ENCODE measurements at places on chromosomes 2 and 18.

GRCh38 chr2:41736105-41736567 is 311.7 kb upstream of the PKDCC start:
- no peak for DNase-seq

GRCh38 chr2:5666798-5667197 is 25.4 kb upstream of the SOX11 start:
- no peak for DNase-seq

DNA sequence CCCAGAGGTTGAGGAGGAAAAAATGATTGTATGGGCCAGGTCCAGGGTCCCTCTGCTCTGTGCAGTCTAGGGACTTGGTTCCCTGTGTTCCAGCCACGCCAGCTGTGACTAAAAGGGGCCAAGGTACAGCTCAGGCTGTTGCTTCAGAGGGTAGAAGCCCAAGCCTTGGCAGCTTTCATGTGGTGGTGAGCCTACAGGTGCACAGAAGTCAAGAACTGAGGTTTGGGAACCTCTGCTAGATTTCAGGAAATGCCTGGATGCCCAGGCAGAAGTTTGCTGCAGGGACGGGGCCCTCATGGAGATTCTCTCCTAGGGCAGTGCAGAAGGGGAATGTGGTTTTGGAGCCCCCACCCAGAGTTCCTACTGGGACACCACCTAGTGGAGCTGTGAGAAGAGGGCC is 10.6 kb upstream of the MBP start:
- no peak for DNase-seq

GRCh38 chr18:5603153-5603552 is 59.4 kb upstream of the EPB41L3 start:
- no peak for DNase-seq

DNA sequence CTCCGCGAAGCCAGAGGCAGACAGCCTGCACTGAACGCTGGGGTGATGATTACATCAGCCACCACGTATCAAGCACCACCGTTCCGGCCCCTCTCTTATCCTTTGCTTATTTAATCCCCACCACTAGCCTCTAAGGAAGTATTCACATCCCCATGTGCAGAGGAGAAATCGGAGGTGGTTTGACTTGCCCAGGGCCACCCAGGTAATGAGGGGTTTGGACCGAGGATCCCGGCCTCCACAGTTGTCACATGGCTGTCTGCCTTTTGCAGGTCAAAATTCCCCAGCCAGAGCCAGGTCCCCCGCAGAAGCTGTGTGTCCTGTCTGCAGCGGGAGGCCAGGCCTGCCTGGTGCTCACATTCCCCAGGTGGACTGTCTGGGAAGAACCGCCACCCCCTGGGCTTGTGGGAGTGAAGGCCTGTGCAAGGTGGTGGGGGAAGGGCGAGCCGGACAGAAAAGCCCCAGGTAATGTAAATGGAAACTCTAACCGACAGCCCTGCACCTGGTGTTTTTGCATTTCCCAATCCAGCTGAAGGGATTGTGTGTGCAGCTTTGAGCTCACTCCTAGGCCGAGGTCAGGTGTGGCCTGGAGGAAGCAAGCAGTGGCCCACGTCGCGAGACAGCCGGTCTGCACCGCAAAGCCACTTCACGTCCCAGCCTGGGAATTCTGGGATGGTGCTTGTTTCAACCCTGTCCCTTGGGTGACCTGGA is 108.5 kb upstream of the ID2 start:
- DNase-seq, result no peak

- DNase-seq, result no peak
Measured at GRCh38 chr2:201925056-201925455, 108.6 kb upstream of the FZD7 start.

DNA sequence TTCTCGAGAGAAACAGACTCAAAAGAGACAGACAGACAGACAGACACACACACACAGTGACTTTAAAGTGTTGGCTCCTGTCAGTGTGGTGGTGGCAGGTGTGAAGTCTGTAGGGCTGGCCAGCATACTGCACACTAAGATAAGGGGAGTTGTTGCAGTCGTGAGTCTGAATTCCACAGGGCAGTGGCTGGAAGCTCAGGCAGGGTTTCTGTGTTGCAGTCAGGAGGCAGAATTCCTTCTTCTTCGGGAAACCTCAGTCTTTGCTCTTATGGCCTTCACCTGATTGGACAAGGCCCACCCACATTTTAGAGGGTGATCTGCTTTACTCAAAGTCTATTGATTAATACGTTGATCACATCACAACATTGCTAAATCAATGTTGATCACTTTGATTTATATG is 478.4 kb upstream of the HS6ST1 start:
- no peak for DNase-seq

DNA sequence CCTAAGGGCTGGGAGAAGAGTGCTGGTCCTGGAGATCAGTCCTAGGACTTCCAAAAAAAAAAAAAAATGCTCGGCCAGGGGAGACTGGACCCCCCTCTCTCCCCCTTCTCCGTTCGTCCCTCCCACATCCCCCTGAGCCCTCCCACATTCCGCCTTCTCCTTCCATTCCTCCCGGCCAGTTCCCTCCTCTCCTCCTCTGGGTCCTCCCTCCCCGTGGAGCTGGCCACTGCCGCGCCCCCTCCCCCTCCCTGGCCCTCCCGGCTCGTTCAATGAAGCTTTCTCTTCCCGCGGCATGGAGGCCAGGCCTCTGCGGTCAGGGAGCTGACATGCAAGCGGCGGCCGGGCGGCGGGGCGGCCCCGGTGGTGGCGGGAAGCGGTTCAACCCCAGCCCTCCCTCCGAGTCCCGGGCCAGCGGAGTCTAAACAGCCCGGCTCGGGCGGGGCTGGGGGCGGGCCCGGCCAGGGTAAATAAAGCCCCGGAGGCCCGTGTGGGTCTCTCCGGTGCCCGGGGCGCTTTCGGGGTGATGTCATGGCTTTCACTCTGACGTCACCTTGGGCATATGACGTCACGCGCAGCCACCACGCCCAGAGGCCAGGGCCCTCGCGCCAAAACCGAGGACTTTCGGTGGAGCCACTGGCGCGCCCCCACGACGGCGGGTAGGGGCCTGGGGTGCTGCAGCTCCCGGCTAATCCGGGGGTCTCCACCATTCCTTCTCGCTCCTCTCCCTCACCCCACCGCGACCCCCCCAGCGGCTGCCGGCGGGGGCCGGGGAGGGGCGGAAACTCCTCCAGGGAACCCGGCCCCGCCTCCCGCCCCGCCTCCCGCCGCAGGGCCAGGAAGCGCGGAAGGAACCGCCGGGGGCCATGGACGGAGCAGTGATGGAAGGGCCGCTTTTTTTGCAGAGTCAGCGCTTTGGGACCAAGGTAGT is at the start of the genes DOK1 and LOXL3:
TSS of gene DOK1 (plus strand) at position 829 of the 928 bp plus-strand sequence. CDS start at position 864, 35 bp downstream.
TSS of gene LOXL3 (minus strand) at position 51 of the 928 bp plus-strand sequence. CDS start 1,308 bp downstream, outside the sequence.
- DNase-seq, result peak; percentile 67

- DNase-seq, result no peak
Measured at GRCh38 chr2:66813525-66813924, 378.6 kb downstream of the MEIS1 start.

- DNase-seq, result no peak
Measured at GRCh38 chr2:100059638-100060037, 82.8 kb downstream of the AFF3 start.

DNA sequence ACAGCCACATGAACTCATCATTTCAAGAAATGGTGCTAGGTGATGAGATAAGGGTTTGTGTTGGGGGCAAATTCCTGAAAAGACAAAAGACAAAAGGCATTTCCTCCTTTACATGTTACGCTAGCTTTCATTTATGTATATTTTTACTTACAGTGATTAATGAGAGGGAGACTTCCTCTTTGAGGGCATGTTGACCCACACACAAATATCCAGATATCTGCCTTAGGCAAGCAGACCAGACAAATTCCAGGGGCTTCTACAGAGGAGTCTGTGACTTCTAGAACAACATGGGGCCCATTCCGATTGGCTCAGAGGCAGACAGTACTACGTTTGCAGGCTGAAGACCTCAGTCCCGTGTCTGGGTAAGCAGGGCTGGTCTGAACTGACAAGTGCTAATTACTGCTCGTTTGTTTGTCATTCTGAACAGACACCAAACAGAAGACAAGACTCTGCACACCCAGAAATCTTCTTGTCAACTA is 74.8 kb upstream of the ST6GAL2 start:
- no peak for DNase-seq

- no peak for DNase-seq
Measured at GRCh38 chr2:31192396-31192795, 24.9 kb downstream of the CAPN14 start.

GRCh38 chr2:85420536-85421259 is 2.2 kb downstream of the SH2D6 start:
- peak; percentile 87 for DNase-seq

GRCh38 chr2:178579006-178579405 is 98.7 kb downstream of the PLEKHA3 start:
- no peak for DNase-seq

DNA sequence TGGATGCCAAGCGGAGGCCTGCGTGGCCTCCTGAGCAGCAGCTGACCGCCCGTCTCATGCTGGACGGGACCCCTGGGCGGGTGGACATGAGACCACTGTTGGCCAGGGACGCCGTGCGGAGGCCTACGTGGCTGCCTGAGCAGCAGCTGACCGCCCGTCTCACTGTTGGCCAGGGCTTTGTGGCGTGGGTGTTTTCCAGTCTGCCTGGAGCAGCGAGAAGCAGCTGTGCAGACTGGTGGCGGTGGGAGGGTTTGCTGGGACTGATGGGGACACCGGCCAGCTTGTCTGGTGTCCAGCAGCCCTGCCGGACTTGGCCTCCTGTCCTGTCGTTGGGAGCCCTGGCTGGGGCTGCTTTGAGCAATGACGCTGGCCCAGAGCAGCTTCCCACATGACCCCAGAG is 5.8 kb upstream of the D2HGDH start:
- DNase-seq, result no peak

- no peak for DNase-seq
Measured at GRCh38 chr2:174829550-174829949, 65.3 kb upstream of the CHRNA1 start.

DNA sequence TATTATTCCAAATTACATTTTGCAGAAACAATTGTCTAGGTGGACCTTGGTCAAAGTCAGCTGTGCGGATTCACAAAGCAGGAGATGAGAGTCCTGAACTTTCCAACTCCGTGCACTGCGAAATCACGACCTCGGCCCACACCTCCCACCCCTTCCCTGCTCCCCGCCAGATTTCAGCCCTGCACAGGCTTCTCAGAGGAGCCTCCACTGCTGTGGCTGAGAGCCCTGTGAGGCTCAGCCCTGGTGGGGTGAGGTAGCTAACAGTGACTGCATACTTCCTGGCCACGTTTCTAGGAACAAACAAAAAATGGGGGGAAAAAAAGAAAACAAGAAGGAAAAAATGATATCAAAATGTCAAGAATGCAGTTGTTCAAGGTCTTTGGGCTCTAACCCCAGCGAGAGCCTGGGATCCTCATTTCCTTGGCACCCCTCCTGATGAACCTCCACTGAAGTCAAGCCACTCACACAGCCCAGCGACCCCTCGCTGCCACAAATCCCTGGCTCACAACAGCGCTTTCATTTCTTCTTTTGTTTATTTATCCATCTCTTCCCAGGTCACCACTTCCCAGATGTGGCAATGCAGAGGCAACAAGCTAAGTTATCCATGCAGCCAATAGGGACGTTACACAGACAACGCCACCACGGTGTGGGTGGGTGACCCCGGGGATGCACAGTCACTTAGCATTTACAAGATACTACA is 729.7 kb upstream of the ID2 start:
- no peak for DNase-seq

- no peak for DNase-seq
Measured at GRCh38 chr18:29925566-29925965, 1117.0 kb downstream of the DSC3 start.

DNA sequence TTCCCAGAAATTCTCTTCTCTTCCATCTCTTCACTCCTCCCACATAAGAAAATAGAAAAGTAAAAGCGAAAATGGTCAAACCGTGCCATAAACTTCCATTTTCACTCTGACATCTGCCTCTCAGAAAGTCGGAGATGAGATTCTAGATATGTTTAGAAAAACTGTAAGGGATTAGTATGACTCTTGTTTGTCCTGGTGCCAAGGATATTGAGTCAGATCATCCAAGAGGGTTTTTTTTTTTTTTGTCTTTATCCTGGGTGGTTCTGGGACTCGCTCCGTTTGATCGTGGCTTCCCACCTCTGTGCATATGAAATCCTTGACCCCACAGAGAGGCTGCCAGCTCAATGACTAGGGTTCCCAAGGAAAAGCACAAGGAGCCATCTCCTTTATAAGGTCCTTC is 17.3 kb downstream of the EN1 start:
- no peak for DNase-seq

- no peak for DNase-seq
Measured at GRCh38 chr18:2857491-2858131, 10.8 kb downstream of the EMILIN2 start.

- no peak for DNase-seq
Measured at GRCh38 chr2:83665894-83666293, 793.2 kb downstream of the SUCLG1 start.

GRCh38 chr18:57243624-57244179 is 96.8 kb downstream of the BOD1L2 start:
- DNase-seq, result no peak

GRCh38 chr2:233466991-233467603 is 99.5 kb downstream of the USP40 start:
- no peak for DNase-seq

- no peak for DNase-seq
Measured at GRCh38 chr2:195582188-195582587, 74.8 kb upstream of the SLC39A10 start.

- no peak for DNase-seq
Measured at GRCh38 chr18:34514238-34514637, 195.9 kb upstream of the DTNA start.

DNA sequence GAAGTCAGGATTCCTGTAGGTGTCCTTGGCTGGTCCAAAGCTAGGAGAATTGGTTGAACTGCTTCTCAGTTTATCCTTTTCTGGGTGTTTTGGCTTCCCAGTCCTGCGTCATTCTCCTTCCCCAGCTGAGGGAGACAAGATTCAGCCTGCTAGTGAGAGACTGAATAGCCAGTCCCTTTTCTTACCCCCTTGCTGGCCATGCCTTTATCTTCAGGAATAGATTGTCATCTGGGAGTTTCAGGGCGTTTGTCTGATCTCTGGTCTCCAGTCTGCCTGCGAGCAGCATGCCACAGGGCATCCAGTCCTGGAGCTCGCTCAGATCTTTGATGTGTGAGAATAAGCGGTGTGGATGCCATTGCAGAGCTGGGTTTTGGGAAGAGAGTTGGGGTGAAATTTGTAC is 5.8 kb downstream of the MYO1B start:
- no peak for DNase-seq

DNA sequence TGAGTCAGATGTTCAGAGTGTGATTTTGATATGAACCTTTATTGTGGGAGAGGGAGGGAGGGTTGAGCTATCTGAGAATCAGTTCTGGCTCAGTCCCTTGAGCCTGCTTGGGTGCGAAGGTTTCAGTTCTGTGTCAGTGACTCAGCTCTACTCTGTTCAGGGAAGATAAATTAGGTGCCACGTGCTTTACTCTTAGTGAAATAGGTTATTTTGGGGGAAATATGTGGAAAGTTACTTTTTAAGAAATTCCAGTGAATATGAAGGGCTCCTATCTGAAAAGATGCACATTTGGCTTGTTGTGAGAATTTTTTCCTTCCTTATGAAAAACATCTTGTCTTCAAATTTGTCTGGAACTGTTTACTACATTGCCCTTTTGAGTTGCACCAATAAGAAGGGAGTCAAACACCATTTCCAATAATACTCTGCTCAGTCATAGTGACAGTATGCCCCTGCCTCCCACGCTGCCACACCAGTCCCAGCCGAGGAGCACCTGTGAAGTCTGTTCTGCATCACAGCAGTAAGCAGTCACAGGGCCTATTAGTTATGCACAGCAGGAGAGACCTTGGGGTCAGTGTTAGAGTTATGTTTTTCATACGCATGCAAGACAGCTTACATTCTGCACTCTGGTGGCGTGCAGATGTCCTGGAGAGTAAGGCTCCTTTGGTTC is 32.8 kb upstream of the DNAH7 start:
- DNase-seq, result no peak

GRCh38 chr2:30105556-30105955 is 41.3 kb upstream of the YPEL5 start:
- DNase-seq, result no peak
